ENCODE measurements at places on chromosomes 2 and 18. TPM values are rescaled to one million over a fixed set of nuclear protein-coding genes. Genes with fewer than 3 reads are reported as not detected.

MZT2A gene
- 50.5 TPM for total RNA-seq

GULP1 gene
- total RNA-seq, result 16.5 TPM

SRD5A2 gene
- total RNA-seq, result not detected

GRCh38 chr2:95231723-95232122 lies 24.4 kb downstream of the ZNF892 start:
- DNase-seq, result peak; percentile 67
- no peak overlapping the region for H3K4me3 ChIP-seq
- no peaks in the 10 kb centered on the region for H3K27me3 ChIP-seq
- H3K27ac ChIP-seq, result no peak overlapping the region
- H3K36me3 ChIP-seq, result no peaks in the 10 kb centered on the region
- no peaks in the 10 kb centered on the region for H3K4me1 ChIP-seq

GRCh38 chr2:218891275-218892135 lies 10.9 kb downstream of the WNT10A start:
- no peak overlapping the region for H3K27ac ChIP-seq
- no peaks in the 10 kb centered on the region for H3K36me3 ChIP-seq
- no peaks in the 10 kb centered on the region for H3K27me3 ChIP-seq
- no peak overlapping the region for H3K4me3 ChIP-seq
